Esophagus squamous epithelium (tissue), 5 donors: ENCODE measurements at places on chromosomes 6 and 20. TPM values are rescaled to one million over a fixed set of nuclear protein-coding genes. Genes with fewer than 3 reads are reported as not detected.
A peak's percentile ranks its signal among the peaks of the same experiment; 100 is the strongest.

WFDC10A gene
- total RNA-seq, result not detected

SYCP2 gene
- 4.5 TPM for total RNA-seq

FUT9 gene
- total RNA-seq, result not detected

GATA5 gene
- total RNA-seq, result not detected

SEL1L2 gene
- not detected for total RNA-seq

GUCA1A gene
- total RNA-seq, result not detected

PTPN1 gene
- 30.6 TPM for total RNA-seq

KIF13A gene
- total RNA-seq, result 18.7 TPM

SNAP25 gene
- total RNA-seq, result 0.57 TPM

- H3K4me1 ChIP-seq, result no peaks in the 10 kb centered on the region
- H3K27me3 ChIP-seq, result no peaks in the 10 kb centered on the region
- no peaks in the 10 kb centered on the region for H3K36me3 ChIP-seq
Measured at GRCh38 chr20:61161726-61162390, 90.2 kb upstream of the CDH4 start.

DNA sequence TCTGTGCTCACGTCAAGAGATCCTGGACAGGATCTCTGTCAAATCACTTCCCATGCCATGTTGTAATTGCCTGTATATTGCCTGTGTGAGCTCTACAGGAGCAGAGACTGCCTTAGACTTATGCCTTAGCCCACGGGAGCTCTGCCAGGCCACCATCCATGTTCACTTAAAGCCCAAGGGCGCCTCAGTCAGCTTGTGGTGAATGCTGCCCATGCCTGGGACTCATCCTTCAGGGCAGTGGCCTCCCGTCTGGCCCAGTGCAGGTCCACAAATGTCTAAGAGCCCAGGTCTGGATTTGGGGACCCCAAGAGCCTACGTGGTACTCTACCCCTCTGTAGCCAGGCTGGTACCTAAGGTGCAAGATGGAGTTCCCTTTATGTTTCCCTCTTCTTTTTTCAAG is 22.4 kb upstream of the BPIFA2 start:
- H3K4me1 ChIP-seq, result no peaks in the 10 kb centered on the region
- no peaks in the 10 kb centered on the region for H3K36me3 ChIP-seq
- DNase-seq, result no peak
- H3K27ac ChIP-seq, result no peak overlapping the region
- no peak overlapping the region for H3K4me3 ChIP-seq

GRCh38 chr20:41172296-41173140 is 35.2 kb downstream of the PLCG1 start:
- no peaks in the 10 kb centered on the region for H3K27me3 ChIP-seq
- peaks cover 5% of the 10 kb centered on the region for H3K4me1 ChIP-seq
- H3K36me3 ChIP-seq, result peaks cover 10% of the 10 kb centered on the region
- no peak overlapping the region for H3K4me3 ChIP-seq
- DNase-seq, result no peak
- peak overlapping the region; percentile 67 for H3K27ac ChIP-seq

DNA sequence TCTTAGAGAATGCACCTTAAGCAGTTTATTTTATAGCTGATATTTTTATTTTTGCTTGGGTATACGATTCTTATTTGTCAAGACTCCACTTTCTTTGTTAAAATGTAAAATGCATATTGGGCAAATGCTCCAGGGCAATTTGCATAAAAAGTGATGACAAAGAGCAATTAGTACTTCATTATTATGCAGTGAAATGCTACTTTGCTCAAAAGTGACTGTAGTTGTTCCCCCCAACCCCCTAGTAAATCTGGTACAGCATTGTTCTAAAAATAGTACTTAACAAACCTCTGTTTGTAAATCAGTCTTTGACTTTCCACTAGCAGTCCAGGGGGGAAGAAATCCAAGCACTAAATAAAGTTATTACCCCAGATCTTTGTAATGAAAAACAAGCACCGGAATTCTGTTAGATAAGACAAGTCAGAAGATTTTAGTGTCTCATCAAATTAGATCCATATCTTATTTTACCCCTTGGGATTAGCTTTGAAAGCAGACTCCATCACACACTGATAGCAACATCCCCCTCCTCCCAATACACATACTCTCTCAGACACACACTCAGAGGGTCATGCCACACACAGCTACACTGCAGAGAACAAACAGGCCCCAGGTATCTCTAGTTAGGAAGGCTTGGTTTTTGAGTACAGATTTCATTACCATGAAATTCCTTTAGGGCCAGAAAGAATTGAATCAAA is 32.9 kb upstream of the BACH2 start:
- DNase-seq, result no peak
- no peaks in the 10 kb centered on the region for H3K27me3 ChIP-seq
- H3K27ac ChIP-seq, result no peak overlapping the region
- no peaks in the 10 kb centered on the region for H3K4me1 ChIP-seq
- no peak overlapping the region for H3K4me3 ChIP-seq

DNA sequence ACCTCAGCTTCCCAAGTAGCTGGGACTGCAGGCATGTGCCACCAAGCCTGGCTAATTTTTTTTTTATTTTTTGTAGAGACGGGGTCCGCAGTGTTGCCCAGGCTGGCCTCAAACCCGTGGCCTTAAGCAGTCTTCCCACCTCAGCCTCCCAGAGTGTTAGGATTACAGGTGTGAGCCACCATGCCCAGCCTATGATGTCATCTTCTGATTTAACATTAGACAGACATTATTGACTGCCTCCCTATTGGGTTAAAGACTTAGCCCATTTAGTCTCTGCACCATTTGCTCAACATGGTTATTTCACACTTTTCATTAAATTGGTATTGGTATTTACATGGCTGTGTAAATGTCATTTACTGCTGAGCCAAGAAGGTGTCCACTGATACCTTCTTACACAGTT is 46.1 kb downstream of the DEK start:
- DNase-seq, result no peak
- H3K4me3 ChIP-seq, result no peak overlapping the region
- H3K27me3 ChIP-seq, result no peaks in the 10 kb centered on the region
- H3K27ac ChIP-seq, result no peak overlapping the region
- peaks cover 4% of the 10 kb centered on the region for H3K4me1 ChIP-seq

GRCh38 chr20:13297147-13297899 is 76.2 kb downstream of the ISM1 start:
- no peaks in the 10 kb centered on the region for H3K27me3 ChIP-seq
- H3K36me3 ChIP-seq, result peaks cover 13% of the 10 kb centered on the region
- no peak for DNase-seq

GRCh38 chr6:14984519-14984853 is 261.4 kb upstream of the JARID2 start:
- H3K27me3 ChIP-seq, result no peaks in the 10 kb centered on the region
- H3K27ac ChIP-seq, result no peak overlapping the region
- no peaks in the 10 kb centered on the region for H3K36me3 ChIP-seq
- H3K4me3 ChIP-seq, result no peak overlapping the region

DNA sequence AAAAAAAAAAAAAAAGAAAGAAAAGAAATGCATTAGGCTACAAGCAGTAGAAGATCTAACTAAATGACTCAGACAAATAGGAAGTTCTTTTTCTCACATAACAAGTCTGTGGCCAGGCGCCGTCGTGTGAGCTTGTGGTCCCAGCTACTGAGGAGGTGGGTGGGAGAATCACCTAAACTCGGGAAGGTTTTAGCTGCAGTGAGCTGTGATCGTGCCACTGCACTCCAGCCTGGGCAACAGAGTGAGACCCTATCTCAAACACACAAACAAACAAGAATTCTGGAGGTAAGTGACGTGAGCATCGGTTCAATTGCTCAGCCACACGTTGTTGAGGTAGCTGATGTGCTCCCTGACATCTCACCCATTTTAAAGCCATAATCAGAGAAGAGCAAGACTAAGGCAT is 37.9 kb upstream of the SLC23A2 start:
- H3K4me3 ChIP-seq, result no peak overlapping the region
- H3K27ac ChIP-seq, result no peak overlapping the region
- DNase-seq, result no peak
- H3K4me1 ChIP-seq, result no peaks in the 10 kb centered on the region
- no peaks in the 10 kb centered on the region for H3K27me3 ChIP-seq
- H3K36me3 ChIP-seq, result no peaks in the 10 kb centered on the region

- H3K27ac ChIP-seq, result peak overlapping the region; percentile 37
- no peak for DNase-seq
- H3K4me3 ChIP-seq, result no peak overlapping the region
- H3K4me1 ChIP-seq, result no peaks in the 10 kb centered on the region
- peaks cover 5% of the 10 kb centered on the region for H3K27me3 ChIP-seq
Measured at GRCh38 chr6:14841901-14842421, 403.9 kb upstream of the JARID2 start.

- no peak overlapping the region for H3K4me3 ChIP-seq
- H3K27me3 ChIP-seq, result no peaks in the 10 kb centered on the region
- DNase-seq, result no peak
- H3K36me3 ChIP-seq, result no peaks in the 10 kb centered on the region
- peaks cover 38% of the 10 kb centered on the region for H3K4me1 ChIP-seq
Measured at GRCh38 chr6:34339432-34339831, 53.0 kb downstream of the NUDT3 start.

- H3K4me1 ChIP-seq, result peaks cover 16% of the 10 kb centered on the region
- H3K4me3 ChIP-seq, result no peak within 1 kb of the TSS
- no peaks in the 10 kb centered on the region for H3K36me3 ChIP-seq
- H3K27ac ChIP-seq, result no peak within 1 kb of the TSS
Measured at GRCh38 chr20:57560554-57561355, at the start of gene PCK1. TSS of gene PCK1 (plus strand) at chr20:57561110. CDS start at chr20:57561412, 302 bp downstream.

GRCh38 chr6:145548933-145549648 is 186.2 kb downstream of the EPM2A start:
- no peak overlapping the region for H3K4me3 ChIP-seq
- peaks cover 2% of the 10 kb centered on the region for H3K4me1 ChIP-seq
- H3K27me3 ChIP-seq, result no peaks in the 10 kb centered on the region
- no peak for DNase-seq
- no peak overlapping the region for H3K27ac ChIP-seq

GRCh38 chr20:25246182-25246999 is 1.5 kb upstream of the PYGB start:
- no peak for DNase-seq
- H3K27me3 ChIP-seq, result no peaks in the 10 kb centered on the region
- H3K27ac ChIP-seq, result peak overlapping the region; percentile 95
- H3K4me1 ChIP-seq, result peaks cover 9% of the 10 kb centered on the region

DNA sequence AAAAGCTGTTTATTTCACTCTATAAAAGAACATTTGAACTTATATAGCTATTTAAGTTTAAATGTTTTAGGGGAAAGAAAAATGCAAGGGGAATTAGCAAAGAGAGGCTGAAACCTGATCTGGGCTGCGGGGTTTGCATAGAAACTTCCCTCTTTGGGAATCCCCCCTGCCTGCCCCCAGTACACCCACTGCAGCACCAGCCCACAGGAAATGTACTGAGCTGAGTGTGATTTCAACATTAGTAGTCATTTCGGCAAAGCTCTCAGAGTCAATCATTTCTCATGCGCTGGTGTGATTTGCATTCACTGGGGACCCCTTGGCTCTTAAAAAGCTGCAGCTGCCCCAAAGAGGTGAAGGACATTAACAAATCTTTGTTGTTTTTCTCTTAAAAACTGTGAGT is 859.4 kb downstream of the MAFB start:
- peaks cover 19% of the 10 kb centered on the region for H3K4me1 ChIP-seq
- no peak for DNase-seq
- H3K36me3 ChIP-seq, result no peaks in the 10 kb centered on the region
- no peak overlapping the region for H3K4me3 ChIP-seq

DNA sequence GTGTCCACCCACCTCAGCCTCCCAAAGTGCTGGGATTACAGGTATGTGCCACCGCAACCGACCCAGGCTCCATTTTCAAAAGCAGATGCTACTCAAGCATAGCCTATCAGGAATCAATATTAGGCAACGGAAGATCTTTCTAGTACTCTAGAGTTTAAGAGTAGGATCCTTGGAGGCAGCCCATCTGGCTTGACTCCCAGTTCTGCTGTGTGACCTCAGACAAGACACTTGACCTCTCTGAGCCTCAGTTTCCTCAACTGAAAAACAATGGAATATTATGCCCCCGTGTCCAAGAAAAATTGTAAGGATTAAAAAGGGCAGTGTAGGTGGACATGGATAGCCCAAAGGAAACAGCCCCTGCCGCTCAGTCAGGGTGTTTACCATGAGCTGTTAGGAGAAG is 14.5 kb downstream of the ADA start:
- no peak overlapping the region for H3K4me3 ChIP-seq
- no peaks in the 10 kb centered on the region for H3K36me3 ChIP-seq

DNA sequence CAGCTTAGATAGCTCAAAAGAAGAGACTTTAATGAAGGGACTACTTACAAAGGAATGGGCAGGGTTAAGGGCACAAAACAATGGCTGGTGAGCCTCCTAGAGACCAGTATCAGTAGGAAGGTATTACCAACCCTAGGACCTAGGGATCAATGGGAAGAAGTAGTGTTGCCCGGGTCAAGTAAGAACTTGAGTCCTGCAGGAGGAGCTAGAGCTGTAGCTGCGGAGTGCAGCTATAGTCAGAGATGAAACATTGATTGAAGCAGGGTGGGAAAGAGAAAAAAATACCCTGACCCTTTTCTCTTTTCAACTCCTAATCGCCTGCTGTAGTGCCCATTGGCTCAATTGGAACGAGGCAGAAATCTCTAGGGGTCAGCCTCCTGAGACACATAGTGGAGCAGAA is 144.0 kb downstream of the FLRT3 start:
- no peak overlapping the region for H3K4me3 ChIP-seq
- no peaks in the 10 kb centered on the region for H3K27me3 ChIP-seq
- DNase-seq, result no peak
- no peak overlapping the region for H3K27ac ChIP-seq

GRCh38 chr6:15317934-15318902 is 72.3 kb downstream of the JARID2 start:
- H3K4me1 ChIP-seq, result peaks cover 76% of the 10 kb centered on the region
- no peak overlapping the region for H3K27ac ChIP-seq
- H3K36me3 ChIP-seq, result no peaks in the 10 kb centered on the region
- no peak for DNase-seq
- H3K27me3 ChIP-seq, result no peaks in the 10 kb centered on the region

DNA sequence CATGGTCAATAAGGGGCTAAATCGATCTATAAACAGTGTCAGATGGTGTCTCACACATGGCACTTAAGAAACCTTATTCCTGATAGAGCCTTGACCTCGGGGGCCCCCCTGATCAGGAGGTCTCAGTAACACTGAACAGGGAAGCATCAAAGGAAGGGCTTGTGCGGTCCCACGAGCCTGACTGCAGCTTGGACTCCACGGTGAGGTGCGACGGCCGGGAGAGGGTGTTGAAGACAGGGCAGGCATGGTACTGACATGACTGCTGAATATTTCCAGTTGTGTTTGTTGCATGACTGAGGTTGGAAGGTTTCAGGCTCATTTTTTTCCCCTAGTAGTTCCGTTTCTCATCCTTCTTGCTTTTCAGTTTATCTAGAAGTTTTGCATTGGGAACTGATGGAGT is 107.1 kb upstream of the JAG1 start:
- DNase-seq, result no peak
- H3K4me1 ChIP-seq, result peaks cover 14% of the 10 kb centered on the region
- H3K27me3 ChIP-seq, result no peaks in the 10 kb centered on the region
- no peak overlapping the region for H3K27ac ChIP-seq
- no peak overlapping the region for H3K4me3 ChIP-seq
